ENCODE measurements at places on chromosomes 6 and 20. TPM values are rescaled to one million over a fixed set of nuclear protein-coding genes. Genes with fewer than 3 reads are reported as not detected.

The NCOA3 gene
- 93.8 TPM for total RNA-seq

The LY6G6D gene
- total RNA-seq, result not detected

The HSPA1L gene
- 3.8 TPM for total RNA-seq

The MMS22L gene
- total RNA-seq, result 30.9 TPM

The RIPOR3 gene
- total RNA-seq, result not detected

- no peak for DNase-seq
Observed at GRCh38 chr6:66340736-66341135, 633.7 kb upstream of the EYS start.

DNA sequence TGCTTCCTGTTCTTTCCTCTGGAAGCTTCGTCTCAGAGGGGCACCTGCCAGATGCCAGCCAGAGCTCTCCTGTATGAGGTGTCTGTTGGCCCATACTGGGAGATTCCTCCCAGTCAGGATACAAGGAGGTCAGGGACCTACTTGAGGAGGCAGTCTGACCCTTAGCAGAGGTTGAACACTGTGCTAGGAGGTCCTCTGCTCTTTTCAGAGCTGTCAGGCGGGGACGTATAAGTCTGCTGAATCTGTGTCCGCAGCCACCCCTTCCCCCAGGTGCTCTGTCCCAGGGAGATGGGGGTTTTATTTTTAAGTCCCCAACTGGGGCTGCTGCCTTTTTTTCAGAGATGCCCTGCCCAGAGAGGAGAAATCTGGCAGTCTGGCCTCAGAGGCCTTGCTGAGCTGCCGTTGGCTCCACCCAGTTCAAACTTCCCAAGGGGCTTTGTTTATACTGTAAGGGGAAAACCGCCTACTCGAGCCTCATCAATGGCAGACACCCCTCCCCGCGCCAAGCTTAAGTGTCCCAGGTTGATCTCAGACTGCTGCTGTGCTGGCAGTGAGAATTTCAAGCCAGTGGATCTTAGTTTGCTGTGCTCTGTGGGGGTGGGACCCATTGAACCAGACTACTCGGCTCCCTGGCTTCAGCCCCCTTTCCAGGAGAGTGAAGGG is 326.7 kb downstream of the BCKDHB start:
- DNase-seq, result no peak

DNA sequence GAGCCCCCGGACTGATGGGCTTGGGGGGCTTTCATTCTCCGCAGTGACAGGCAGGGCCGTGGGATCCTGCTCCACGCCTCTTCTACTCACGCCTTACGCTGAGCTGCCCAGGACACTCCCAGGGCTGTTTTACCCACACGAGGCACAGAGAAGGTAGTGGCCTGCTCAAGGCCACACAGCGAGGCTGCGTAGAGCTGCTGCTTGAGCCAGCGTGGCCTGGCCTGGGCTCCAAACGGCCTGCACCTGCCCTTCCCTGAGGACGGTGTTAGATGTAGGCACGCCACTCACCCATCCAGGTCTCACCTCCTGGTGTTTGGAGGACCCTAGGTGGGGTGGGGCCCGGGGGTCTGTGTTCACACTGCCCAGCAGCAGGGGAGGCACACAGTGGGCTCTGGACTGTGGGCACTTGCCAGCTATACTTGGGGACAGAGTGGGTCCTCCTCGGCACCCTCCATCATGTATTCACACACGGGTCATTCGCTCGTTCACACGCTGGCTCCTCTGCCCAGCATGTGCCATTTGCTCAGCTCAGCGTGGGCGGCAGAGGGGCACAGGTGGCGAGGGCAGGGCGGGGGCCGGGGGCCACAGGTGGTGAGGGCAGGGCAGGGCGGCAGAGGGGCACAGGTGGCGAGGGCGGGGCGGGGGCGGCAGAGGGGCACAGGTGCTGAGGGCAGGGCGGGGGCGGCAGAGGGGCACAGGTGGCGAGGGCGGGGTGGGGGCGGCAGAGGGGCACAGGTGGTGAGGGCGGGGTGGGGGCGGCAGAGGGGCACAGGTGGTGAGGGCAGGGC is 18.4 kb upstream of the RBBP8NL start:
- no peak for DNase-seq

GRCh38 chr20:25280051-25280573 is 32.2 kb downstream of the PYGB start:
- no peak for DNase-seq

- no peak for DNase-seq
Observed at GRCh38 chr6:2410656-2411380, 165.4 kb upstream of the GMDS start.

DNA sequence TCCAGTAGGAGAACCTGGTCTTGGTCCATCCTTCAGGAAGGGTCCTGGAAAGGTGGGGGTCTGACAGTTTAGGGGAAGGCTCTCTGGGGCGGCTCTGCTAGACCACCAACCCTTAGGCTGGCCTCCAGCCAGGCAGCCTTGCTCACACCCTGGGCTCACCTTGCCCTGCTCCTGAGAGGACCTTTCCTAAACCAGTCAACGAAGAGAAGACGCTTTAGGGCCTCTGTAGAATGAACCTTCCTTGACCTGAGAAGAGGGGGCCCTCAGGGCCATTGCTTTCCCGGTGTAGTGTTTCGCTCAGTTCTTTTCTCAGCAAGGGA is 1.1 kb downstream of the CDC25B start:
- peak; percentile 26 for DNase-seq
